Thoracic aorta (tissue), 2 donors: ENCODE measurements at places on chromosomes 13 and 19. TPM values are rescaled to one million over a fixed set of nuclear protein-coding genes. Genes with fewer than 3 reads are reported as not detected.

Gene TEX30
- total RNA-seq, result 8.0 TPM

Gene IGLON5
- total RNA-seq, result not detected

DNA sequence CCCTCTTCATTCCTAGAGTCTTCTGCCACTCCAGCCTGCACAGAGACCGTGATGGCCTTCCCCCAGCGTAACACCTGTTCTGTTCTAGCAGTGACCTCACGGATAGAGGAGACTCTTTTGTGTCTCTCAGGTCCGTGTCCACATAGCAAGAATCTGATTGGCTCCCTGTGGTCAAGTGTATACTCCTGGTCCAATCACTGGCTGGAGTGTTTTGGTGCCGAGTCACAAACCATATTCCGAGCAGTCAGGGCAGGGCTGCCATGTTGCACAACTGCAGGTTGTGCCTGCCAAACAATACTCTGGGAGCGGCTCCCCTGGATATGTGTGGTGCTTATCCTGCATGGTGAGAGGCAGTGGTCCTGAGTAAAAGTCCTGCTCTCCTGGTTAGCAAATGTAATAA lies 402.4 kb downstream of the KCNRG start:
- DNase-seq, result no peak

- no peak for DNase-seq
Measured at GRCh38 chr19:4690361-4690760, 20.2 kb upstream of the MYDGF start.

DNA sequence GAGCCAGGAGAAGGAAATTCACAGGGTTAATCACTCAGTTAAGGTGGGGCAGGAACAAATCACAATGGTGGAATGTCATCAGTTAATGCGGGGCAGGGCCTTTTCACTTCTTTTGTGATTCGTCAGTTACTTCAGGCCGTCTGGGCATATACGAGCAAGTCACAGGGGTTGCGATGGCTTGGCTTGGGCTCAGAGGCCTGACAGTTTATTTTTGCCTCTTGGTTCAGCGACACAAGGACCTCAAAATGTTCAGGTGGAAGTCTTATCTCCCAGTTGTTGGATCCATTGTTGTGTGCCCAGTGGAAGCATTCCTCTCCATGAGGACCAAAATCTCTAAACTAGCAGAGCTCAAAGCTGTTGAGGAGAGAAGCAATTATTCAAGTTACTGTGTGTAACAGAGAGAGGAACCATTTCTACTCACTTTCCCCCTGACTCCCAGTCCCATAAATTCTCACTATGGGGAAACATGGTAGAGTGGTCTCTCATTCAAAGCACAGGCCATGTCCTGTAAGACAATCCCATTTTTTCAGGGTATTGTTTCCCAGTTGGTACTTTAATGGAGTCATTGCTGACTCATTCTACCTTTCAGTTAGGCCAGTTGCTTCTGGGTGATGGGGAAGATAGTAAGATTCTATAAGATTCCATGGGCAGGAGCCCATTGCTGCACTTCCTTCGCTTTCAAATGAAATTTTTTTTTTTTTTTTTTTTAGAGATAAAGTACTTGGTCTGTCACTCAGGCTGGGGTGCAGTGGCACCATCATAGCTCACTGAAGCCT lies 8.8 kb upstream of the COX7A1 start:
- no peak for DNase-seq

DNA sequence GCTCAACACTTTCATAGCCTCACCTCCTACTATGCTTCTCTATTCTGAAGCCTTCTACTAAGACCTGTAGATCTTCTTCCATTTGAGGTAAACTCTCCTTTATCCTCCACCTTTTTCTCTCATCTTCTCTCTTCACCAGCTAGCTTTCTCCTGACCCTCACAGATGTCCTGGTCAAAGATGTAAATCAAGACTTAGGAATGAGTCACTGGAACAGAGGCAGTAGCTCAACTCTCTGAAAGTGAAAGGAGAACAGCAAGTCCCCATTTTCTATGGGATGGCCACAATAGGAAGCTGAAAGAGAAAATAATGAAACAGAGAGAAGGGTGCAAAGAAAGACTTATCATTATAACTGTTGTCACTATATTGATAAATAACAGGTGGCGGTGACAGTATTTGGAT lies 86.1 kb upstream of the DOCK9 start:
- DNase-seq, result no peak
